ENCODE measurements at places on chromosomes 6 and 20.

- DNase-seq, result no peak
Measured at GRCh38 chr6:47180633-47181032, 129.1 kb downstream of the TNFRSF21 start.

- DNase-seq, result no peak
Measured at GRCh38 chr6:107460083-107460631, 793 bp upstream of the PDSS2 start.

DNA sequence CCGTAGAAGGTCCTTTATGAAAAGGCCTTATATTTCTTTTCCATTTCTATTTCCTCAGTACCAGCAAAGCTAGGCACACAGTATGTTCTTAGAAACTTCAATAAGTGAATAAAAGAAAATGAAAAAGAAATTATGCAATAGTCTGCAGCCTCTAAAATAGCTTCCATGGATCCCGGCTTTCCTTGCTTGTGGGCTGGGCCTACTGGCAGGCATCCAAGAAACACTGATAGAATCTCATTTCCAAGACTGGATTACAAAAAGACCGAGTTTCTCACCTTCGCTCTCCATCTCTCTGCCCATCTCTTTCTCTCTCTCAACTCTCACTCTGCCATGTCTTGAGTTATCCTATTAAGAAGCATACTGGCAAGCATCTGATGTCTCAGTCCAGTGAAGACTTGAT is 187.5 kb upstream of the FKBP1C start:
- no peak for DNase-seq

DNA sequence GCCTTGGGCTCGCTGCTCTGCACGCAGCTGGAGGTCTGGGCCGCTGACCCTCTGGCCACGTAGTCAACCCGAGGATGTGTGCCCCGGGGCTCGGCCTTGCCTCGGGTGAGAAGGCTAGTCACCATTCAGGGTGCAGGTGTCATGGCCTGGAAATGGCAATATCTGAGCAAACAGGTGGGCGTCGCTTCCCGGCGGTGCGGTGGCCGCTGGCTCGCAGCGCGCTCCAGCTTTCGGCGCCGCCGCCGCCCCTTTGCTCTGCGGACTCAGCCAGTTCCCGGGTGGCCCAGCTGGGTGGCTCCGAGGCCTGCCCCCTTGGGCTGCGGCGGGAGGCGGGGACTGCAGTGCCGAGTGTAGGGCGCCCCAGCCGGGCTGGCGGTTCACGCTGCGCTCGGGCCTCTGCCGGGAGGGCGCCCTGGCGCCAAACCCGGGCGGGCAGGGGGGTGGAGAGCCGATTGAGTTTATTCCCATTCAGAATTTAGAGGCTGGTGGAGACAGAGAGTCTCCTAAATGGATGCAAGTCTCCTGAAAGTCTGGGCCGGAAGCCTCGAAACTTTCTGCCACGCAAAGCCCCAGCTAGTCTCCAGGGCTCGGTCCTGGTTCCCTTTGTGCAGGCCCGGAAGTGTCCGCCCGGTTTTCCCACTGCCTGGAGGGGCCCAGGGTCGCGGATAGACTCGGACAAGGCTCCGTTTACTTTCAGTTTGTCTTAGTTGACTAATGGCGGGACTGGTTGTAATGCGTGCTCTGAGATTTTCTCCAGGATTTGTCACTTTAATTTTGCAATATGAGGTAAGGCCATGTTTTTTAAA is 11.3 kb upstream of the TFAP2A start:
- no peak for DNase-seq

GRCh38 chr20:8865636-8866035 is 203.3 kb upstream of the PLCB4 start:
- DNase-seq, result no peak

DNA sequence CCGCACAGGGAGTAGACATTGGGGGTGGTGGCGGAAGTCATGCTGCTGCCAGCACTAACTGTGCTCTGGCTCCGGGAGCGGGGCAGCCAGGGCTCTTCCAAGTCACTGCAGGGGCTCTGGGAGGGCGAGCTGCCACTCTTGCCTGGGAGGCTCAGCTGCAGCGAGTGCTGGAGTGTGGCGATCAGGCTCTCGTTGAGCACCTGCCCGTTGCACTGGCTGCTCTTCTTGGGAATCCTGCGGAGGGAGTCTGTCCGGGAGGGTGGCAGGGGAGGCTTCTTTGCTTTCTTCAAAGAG is 28.0 kb downstream of the HEBP2 start:
- DNase-seq, result no peak

- no peak for DNase-seq
Measured at GRCh38 chr20:41329435-41330342, 10.9 kb upstream of the LPIN3 start.

DNA sequence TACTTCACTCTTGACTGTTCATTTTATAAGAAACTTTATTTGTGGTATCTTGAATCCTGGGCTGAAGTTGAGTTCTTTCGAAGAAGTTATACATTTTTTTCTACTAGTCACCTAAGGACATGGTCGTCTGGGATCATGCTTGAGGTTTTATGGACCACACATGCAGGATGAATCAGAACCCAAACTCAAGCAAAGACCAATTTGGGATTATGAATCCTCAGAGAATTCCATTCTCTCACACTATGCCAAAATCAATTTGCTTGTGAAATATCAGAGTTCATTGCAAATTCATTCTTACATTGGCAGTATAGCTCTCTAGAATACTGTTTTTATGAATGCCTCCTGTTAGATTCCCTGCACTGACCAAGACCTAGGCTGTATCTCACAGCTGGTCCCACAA is 114.3 kb upstream of the HDAC2 start:
- no peak for DNase-seq

GRCh38 chr20:9369557-9369956 is 144.8 kb upstream of the LAMP5 start:
- no peak for DNase-seq

- peak; percentile 68 for DNase-seq
Measured at GRCh38 chr20:5127204-5127858, 523 bp downstream of the CDS2 start.

GRCh38 chr6:54299542-54300269 is 8.5 kb upstream of the TINAG start:
- DNase-seq, result no peak

DNA sequence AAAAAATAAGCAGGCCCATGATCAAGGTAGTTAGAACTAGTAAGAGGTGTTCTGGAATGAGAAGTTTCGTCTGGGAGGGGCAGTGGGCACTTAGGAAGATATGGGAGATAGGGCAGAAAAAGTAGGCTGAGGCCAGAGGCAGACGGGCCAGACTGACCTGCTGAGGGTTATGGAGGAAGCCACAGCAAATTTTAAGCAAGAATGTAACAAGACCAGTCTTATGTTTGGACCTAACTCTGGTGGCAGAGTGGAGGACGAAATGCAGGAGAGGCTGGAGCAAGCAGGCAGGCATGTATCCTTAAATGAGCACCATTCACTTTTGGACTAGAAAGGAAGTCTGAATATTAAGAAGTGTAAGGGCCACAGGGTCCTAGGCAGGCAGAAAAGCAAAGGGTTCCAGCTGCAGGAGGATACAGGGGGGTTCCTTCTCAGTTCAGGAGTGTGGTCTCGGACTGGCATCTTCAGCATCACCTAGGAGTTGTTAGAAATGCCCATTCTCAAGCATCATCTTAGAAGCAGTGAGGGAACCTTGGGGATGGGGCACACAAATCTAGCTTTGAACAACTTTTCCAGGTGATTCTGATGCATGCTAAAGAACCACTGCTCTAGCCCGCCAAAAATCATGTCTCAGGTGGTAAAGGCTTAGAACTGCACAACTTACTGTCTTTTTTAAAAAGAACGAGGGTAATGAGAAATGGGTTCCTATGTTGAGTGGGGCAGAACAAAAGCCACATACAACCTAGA is 1.7 kb upstream of the DSTN start:
- no peak for DNase-seq

- DNase-seq, result no peak
Measured at GRCh38 chr20:48826883-48827771, 672 bp downstream of the PREX1 start.

GRCh38 chr6:156410649-156411048 is 366.5 kb upstream of the ARID1B start:
- DNase-seq, result no peak

- DNase-seq, result no peak
Measured at GRCh38 chr6:45586216-45587171, 208.8 kb upstream of the SUPT3H start.

DNA sequence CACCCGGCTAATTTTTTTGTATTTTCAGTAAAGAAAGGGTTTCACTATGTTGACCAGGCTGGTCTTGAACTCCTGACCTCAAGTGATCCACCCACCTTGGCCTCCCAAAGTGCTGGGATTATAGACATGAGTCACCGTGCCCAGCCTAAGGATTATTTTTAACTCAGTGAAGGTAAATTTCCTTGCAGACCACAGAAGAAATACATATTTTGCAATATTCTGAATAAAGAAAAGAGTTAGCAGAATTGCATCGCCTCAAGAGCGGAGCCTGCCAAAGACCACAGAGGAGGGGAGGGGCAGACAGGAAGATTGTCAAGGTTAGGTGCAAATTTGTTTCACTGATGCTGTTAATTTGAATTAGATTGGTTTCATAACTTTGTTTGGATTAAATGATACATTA is 47.4 kb downstream of the SOD2 start:
- no peak for DNase-seq

- no peak for DNase-seq
Measured at GRCh38 chr6:33958526-33959328, 154.9 kb upstream of the MLN start.

All from SHP77 (cell line).